Fibroblast of skin of left quadriceps (primary cell): ENCODE measurements at places on chromosomes 2 and 18.
A peak's percentile ranks its signal among the peaks of the same experiment; 100 is the strongest.

DNA sequence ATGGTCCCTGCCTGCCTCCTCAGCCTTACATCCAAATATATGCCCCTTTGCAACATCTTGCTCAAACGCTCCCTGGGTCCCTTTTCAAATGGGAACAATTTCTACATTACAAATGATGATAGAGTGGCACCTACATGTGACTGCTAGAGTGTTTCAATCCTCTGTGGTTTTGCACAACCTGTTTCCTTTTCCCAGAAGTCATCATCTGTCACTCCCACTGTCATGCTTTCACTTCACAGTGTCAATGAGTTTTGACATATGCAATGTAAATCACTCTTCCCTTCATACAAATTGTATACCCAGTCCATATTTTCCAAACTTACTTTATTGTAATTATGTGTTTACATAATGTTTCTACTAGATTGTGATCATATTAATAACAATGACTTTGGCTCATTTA is 887.3 kb downstream of the TDRD15 start:
- no peak for DNase-seq

DNA sequence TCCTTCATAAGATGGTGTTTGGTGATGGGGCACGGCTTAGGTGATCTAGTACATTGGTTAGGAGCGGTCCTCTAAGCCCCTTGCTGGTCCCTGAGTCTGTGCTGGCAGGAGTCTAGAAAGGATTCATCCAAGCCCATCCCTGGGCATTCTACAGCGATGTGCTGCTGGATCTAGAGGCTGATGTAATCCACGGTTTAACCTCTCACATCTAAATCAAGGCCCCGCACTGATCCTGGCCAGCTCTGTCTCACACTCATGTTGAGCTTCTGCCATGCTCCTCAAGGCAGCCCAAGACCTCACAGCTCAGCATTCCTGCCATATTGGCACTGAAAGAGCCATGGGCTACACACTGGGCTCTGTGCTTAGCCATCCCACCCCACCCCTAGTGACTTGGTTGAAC is 664.8 kb downstream of the STK39 start:
- DNase-seq: no peak

GRCh38 chr2:49241991-49242390 is 87.7 kb upstream of the FSHR start:
- peak; percentile 38 for DNase-seq

DNA sequence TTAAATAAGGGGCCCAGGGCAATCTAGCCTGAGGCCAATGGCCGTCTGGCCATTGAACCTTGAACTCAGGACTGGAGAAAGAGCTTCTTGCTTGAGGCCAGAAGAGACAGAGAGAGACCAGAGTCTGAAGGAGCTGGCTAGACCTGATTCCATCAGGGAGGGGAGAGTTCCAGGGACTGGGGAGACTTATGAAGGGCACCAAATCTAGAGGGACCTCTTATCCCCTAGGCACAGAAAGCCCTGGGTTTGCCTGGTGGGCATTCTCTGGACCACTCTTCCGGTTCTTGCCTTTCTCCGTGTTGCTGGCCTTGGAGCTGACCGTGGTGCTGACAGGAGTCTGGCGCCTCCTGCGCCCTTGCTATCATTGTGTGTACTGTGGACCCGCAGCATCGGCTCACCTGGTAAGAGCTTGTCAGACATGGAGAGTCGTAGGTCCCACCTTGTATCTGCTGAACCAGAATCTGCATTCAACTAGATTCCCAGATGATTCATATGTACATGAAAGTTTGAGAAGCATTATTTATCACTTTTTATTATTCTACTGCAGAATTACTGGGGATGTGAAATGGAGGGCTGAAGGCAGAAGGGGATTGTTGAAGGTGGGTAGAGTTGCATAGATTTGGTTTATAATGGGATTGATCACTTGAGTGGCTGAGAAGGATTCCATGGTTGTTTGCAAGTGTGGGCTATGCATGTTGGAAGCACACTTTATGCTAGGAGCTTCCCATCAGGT is 4.3 kb upstream of the TRPM8 start:
- peak; percentile 11 for DNase-seq

GRCh38 chr2:38444247-38444646 is 67.2 kb upstream of the ATL2 start:
- peak; percentile 6 for DNase-seq

GRCh38 chr2:72513011-72513410 is 312.8 kb downstream of the EXOC6B start:
- DNase-seq: no peak

DNA sequence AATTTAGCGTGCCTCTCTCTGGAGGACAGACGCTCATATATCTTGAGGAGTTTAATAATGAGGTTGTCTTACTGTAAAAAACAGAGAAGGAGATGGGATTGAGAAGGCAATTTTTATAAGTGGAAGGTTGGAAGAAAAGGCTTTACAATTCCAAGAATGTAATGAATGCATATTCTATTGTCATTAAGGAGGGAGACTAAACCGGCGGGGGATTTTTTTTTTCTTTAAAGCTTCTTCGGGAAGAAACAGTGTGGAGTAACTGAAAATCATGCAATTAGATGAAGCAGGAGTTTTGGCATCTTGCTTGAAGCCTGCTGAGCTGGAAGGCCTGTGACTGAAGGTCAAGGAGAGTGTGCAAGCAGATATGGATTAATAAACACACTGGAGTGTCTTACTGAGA is 124.4 kb downstream of the HRH4 start:
- no peak for DNase-seq

- DNase-seq: no peak
Measured at GRCh38 chr2:226743915-226744314, 55.7 kb downstream of the IRS1 start.

- no peak for DNase-seq
Measured at GRCh38 chr2:137420744-137421143, 543.5 kb upstream of the HNMT start.

DNA sequence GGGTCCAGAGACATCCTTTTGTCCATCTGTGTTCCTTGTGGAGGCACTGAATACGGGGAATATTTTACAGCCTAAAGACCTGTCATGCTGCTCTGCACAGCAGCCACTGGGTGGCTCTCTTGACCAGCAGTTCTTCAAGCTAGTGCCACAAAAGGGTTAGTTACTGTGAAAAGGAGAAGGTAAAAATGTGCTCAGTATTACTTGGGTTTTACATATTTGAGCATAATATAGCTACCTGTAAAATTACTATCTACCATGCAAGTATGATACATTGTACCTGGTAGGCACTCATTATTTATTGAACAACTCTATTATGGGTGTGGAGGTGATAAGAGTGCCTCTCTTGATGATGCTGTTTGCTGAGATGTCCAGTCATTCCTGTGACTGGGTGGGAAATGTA is 23.6 kb downstream of the FZD5 start:
- peak; percentile 44 for DNase-seq

GRCh38 chr2:45458909-45459563 is 152.0 kb downstream of the SRBD1 start:
- DNase-seq: no peak

- DNase-seq: no peak
Measured at GRCh38 chr2:177270531-177270930, 6.0 kb upstream of the NFE2L2 start.

- no peak for DNase-seq
Measured at GRCh38 chr18:39913672-39914366, 2041.2 kb upstream of the PIK3C3 start.

DNA sequence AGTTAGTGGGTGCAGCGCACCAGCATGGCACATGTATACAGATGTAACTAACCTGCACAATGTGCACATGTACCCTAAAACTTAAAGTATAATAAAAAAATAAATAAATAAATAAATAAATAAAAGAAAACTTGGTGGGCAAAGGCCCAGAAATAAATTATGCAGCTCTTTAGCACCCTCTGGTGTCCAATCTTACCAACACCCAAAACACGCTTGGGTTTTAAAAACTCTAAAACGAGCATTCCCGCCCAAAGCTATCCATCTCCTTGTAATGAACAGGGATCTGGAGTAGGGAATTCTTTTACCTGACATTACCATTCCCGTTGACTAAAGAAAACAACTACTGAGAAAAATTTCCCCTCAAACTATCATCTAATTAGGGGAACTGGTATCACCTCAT is 2005.9 kb upstream of the CELF4 start:
- DNase-seq: no peak

GRCh38 chr18:77091366-77091765 is 41.2 kb downstream of the MBP start:
- DNase-seq: no peak

GRCh38 chr2:65358678-65359400 is 73.6 kb downstream of the SPRED2 start:
- no peak for DNase-seq

DNA sequence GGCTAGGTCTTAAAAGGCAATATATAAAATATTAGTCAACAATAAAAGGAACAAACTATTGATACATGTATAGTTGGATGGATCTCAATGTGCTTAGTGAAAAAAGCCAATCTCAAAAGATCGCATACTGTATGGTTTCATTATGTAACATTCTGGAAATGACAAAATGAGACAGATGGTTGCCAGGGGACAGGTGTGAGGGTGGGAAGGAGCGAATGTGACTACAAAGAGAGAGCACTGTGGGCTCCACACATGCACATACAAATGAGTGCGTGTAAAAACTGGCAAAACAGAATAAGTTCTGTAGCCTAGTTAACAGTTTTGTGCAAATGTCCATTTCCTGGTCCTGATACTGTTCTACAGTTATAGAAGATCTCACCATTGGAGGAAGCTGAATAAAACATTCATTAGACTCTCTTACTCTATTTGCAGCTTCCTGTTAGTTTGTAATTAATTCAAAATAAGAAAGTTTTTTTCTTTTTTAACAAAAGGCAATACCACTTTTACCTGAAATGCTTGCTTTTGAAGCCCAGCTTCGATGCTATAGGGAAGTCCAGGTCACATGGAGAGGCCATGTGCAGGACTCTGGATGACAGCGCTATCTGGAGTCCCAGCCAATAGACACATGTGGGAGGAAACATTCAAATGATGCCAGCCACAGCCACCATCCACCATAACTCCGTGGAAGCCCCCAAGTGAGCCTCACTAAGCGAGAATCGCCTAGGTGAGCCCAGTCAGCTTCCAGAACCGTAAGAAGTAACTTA is 21.0 kb upstream of the C2orf80 start:
- DNase-seq: no peak

- no peak for DNase-seq
Measured at GRCh38 chr18:78861706-78862105, 117.9 kb upstream of the SALL3 start.

GRCh38 chr2:21054011-21054410 is 10.1 kb upstream of the APOB start:
- no peak for DNase-seq

GRCh38 chr2:212842544-212843185 is 304.1 kb upstream of the ERBB4 start:
- DNase-seq: peak; percentile 36

- DNase-seq: peak; percentile 97
Measured at GRCh38 chr18:59744271-59744721, 47.1 kb upstream of the CCBE1 start.

GRCh38 chr2:127408807-127409099 is 9.5 kb upstream of the PROC start:
- DNase-seq: no peak

- no peak for DNase-seq
Measured at GRCh38 chr2:38719706-38720105, 31.5 kb downstream of the SRSF7 start.

GRCh38 chr2:18762667-18763066 is 173.3 kb upstream of the NT5C1B start:
- DNase-seq: no peak

GRCh38 chr2:108423502-108424251 is 25.3 kb upstream of the GCC2 start:
- DNase-seq: no peak

DNA sequence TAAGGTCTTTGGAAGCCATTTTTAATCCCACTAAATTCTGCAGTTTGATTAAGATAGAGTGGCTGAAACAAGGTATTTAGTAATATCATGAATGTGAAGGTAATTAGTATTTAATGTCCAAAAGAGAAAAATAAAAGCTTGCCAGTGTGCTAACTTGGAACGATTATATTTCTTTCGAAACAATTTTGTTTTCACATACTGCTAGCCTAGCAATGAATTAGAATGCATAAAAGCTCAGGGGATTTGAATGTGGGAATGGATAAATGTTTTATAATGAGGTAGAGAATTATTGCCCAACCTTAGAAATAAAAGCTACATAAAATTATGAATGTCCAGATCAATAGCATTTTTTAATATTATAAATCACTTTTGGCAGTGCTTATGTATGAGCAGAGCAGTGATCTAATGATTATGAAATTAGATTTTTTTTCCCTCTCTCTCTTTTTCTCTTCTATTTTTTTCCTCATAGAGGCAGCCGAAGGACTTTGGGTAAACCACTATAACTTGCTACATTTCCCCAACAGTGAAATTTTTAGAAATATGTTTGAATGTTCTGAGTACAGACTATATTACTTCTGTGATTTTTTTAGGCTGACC is 75.5 kb downstream of the PLCL1 start:
- no peak for DNase-seq

DNA sequence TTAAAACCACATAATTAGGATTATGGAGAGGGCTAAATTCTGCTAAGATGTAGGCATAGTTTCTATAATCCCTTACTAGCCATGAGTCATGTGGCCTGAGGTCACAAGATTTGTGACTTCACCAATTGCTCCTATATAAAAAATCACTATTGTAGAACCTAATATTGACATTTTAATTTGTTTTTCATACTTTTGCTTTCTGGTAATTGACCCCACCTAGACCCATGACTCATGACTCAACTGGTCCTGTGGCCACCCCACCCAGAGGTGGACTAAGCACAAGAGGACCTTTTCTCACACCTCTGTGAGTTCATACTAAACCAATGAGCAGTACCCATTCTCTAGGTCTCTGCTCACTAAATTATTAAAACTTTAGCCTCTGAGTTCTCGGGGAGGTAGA is 1567.5 kb upstream of the LRRTM1 start:
- no peak for DNase-seq
